ENCODE measurements at places on chromosomes 12 and 14.

- DNase-seq = no peak
Measured at GRCh38 chr12:3152892-3153291, 75.7 kb downstream of the TSPAN9 start.

DNA sequence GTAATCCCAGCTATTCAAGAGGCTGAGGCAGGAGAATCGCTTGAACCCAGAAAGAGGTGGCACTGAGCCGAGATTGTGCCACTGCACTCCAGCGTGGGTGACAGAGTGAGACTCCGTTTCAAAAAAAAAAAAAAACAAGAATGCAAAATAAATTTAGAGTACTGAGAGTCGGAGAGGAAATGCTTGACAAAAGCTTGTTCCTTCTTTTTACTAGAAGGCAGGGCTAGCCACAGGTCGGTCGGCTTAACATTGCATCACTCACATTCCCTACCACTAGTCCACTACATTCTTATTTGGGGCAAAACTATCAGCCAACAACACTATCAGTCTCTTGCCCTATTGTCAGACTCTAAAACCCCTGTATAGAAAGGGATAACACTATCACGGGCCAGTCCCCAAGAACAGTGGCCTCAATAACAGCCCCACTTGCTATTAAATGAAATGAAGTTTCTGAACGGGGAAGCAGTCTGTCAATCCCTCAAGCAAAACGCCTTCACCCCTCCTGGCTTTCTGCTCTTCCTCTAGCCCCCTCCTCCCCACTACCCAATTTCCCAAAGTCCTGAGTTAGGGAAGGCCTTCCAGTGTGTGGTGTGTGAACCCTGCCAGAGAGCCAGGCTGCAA is 1.0 kb downstream of the RNF41 start:
- DNase-seq = peak; percentile 79

DNA sequence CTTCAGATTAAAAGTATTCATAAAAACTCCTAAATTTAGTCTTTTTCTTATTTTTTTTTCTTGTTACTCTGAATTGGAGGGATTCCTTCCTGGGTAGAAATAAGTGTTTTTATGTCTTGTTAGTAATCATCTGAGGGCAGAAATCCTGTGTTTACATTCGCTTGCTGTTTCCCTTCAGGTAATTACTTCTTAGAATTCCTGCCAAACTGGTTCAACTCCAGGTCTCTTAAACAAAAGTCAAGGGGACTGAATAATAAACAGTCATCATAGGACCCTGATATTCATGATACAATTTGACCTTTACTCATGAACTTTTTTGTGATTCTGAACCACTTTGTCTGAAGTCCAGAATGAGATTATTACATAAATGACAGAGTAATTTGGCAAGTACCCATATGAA is 843.9 kb downstream of the FLRT2 start:
- no peak for DNase-seq

DNA sequence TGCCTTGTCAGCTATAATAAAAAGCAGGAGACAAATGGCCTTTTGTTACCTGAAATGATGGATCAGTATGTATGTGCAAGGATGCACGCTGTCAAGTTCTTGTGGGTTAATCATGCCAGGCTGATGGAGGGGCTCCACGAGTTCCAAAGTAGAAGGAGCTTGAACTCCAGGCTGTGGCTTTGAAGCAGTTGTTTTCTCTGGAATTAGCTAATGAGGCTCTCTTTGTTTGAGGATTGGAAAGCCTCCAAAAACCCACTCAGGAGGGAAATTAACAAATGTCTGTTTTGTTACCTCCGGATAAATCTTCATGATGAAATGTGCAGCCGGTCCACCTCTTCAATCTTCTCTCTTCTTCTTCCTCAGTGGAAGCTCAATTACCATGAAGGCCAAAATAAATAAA is 605.5 kb downstream of the DIO2 start:
- no peak for DNase-seq

- DNase-seq = no peak
Measured at GRCh38 chr12:1766110-1766509, 54.3 kb upstream of the LRTM2 start.

GRCh38 chr12:587132-588023 is 75.9 kb downstream of the NINJ2 start:
- no peak for DNase-seq
